ENCODE measurements at places on chromosomes 5 and 9.

- no peak for ATAC-seq
These were observed 49.9 kb downstream of the P4HA2 start for GRCh38 chr5:132177691-132178149.

DNA sequence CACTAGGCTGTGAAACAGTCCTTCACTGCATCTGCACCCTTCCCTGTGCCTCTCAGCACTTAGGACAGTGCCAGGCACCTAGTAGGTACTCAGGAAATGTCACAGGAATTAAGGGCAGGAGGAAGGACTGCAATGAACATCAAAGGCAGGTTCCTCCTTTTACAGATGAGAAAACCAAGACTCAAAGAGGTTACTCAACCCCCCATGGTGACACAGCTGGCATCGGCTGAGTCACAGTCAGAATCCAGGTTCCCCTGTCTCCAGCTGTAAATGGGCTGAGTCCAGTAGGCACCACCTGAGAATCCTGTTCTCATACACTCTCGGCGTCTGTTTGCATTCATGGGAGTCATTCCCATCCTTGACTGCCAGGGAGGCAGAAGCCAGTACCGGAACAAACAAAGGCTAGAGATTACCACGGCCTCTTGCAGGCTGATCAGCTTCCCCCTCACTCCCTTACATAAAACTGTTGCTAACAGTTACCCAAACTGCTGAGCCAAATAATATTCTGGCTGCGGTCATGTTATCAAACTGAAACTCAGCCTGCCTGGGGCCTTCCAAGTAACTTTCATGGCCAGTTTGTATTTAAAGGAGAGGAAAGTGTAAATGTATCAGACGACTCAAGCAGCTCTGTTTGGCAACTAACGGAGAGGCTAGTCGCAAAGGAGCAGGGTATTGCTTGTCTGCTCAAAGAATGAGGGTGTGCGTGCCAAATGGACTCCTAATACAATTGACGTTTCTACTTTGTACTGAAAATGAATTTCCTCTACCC, 201.7 kb downstream of the PAPPA start:
- ATAC-seq, result peak; percentile 36

DNA sequence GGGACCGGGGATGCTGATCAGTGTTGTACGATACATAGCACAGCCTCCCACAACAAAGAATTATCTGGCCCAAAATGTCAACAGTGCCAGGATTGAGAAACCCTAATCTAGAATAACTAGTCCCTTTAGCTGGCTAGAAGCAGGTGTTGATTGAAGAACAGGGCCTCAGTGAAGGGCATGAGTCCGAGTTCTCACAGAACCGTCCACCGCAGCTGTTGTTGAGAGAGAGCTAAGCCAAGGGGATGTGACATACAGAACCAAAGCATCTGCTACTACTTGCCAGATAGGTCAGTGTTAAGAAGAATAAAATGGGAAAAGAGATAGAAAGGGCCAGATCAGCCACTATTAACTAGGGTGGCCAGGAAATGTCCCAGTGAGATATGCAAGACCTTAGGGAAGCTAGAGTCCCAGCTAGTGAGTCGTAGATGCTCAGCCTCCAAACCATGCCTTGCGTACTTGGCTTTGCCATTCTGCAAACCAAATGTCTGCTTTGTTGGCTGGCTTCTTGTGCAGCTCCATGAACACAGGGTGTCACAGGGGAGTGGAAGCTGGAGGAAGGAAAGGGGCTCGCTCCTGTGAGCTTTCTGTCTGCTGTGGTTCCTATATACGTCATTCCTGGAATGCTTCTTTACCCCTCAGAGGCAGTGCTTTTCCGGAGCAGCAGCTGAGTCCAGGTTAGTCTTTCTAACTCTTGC, 68.9 kb downstream of the FBXO38 start:
- no peak for ATAC-seq

DNA sequence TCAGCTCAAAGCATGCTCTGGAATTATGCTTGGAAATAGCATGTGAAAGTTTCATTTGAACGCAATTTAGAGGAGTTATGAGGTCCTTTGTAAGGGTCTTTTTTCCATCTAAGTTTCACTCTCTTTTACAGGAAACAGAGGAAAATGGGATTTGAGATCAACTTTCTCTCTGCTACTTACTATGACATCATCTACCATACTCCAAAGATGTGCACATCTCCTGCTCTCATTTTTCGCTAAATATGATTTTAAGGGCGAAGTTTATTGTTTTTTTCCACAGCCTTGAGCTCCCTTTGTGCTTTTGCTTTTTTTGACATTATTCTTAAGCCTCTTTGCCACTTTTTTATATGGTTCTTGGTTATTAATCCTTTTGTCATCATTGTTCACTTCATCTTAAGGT, 125.6 kb downstream of the NNT start:
- no peak for ATAC-seq

GRCh38 chr9:85522459-85523092, 219.2 kb downstream of the AGTPBP1 start:
- peak; percentile 62 for ATAC-seq

GRCh38 chr5:66689522-66690220, 93.5 kb downstream of the MAST4 start:
- ATAC-seq, result no peak

GRCh38 chr9:108830272-108830671, 25.5 kb downstream of the ACTL7B start:
- no peak for ATAC-seq

GRCh38 chr9:111700776-111701175, 39.4 kb downstream of the GNG10 start:
- ATAC-seq, result no peak

DNA sequence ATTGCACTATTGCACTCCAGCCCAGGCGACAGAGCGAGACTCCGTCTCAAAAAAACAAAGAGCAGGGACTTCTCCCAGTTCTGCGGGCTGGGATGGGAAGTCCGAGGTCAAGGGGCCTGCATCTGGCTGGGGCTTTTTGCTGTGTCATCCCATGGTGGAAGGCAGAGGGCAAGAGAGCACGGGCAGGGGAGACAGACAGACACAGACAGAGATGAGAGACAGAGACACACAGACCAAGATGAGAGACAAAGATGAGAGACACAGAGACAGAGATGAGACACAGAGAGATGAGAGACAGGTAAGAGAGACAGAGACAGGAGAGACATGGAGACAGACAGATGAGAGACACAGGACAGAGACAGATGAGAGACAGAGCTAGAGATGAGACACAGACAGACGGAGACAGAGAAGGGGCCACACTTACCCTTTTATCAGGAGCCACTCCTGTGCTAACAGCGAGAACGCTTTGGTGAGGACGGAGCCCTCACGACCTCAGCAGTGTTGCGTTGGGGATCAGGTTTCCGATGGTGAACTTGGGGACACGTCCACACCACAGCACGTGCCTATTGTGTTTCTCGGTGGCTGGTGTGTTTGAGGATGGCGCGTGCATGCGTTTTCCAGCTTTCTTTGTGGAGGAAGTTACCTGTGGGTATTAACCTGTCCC, 8.9 kb upstream of the TOR4A start:
- ATAC-seq, result no peak

DNA sequence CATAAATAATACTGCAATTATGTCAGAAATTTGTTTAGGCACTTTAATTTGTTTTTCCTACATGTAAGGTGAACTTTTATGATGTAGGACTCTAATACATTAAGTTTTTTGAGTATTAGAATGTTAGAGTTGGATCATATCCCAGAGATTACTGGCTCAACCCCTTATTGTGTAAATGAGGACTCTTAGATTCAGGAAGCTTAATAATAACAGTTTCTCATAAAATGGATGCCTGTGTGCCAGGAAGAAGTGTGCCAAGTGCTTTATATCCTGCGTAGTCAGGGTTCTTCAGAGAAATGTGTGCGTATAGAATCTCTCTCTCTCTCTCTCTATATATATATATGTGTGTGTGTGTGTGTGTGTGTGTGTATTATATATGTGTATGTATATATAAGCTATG, 388.5 kb downstream of the CAAP1 start:
- ATAC-seq, result no peak

DNA sequence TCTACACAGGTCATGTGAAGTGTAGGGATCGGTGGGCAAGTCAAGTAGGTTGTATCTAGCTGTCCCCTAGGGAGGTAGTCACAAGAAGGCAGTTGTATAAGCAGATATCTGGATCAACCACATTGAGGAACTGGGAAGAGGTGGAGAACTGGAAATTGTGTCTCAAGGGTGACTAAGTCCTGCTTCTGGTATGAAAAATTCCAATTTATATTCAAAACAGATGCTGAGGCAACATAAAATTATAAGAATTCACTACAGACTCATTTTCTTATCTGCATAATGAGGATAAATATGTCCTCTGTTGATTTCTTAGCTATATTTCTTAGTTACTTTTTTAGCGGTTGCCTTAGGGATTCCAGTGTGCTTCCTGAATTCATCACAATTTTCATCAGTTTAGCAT, 46.8 kb downstream of the GALNT12 start:
- no peak for ATAC-seq

DNA sequence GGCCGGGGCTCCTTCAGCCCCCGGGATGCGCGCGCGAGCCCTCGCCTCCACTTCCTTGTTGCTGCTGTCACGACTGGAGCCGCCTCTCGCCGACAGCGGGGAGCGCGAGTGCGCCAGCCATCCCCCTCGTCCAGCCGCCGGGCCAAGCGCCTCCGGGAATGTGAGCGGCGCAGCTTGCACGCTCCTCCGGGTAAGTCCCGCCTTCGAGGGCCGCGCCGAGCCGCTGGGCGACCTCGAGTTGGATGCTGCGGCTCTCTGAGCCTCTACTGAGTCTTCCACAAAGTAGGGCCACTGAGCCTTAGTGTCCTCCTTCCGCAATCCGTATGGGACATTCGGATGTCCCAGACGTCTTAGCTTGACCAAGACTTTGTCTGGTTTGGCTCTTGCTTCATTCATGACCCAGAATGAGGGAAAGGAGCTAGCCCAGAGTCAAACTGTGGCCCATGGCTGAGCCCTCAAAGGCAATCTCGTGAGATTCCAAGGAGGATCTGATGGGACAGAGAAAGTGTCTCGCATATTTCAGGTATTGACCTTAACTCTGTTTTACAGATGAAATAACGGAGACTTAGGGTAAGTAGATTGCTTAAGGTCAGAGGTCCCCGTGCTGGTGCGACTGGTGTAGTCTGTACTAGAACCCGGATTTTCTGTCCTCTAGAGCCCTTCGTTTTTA, 586 bp downstream of the HMGXB3 start:
- peak; percentile 46 for ATAC-seq

DNA sequence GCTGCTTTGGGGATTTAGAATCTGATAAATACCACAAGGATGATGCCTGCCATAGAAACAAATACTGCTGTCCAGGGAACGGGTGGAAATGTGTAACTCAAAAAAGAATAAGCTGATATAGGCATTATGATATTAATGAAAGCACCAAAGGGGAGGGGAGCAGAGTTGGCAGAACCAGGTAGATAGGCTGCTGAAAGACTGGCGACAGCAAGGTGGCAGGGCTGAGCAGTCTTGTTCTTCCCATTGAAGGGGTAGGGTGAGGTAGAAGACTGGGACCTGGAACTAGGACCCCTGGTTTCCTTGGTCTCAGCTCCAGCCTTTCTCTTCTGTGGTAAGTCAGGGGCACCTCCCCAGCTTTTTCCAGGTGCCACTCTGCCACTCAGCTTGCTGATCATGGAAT, 31.4 kb upstream of the TMOD1 start:
- ATAC-seq, result no peak

- no peak for ATAC-seq
These were observed 53.9 kb downstream of the CSNK1A1 start for GRCh38 chr5:149497357-149497756.

DNA sequence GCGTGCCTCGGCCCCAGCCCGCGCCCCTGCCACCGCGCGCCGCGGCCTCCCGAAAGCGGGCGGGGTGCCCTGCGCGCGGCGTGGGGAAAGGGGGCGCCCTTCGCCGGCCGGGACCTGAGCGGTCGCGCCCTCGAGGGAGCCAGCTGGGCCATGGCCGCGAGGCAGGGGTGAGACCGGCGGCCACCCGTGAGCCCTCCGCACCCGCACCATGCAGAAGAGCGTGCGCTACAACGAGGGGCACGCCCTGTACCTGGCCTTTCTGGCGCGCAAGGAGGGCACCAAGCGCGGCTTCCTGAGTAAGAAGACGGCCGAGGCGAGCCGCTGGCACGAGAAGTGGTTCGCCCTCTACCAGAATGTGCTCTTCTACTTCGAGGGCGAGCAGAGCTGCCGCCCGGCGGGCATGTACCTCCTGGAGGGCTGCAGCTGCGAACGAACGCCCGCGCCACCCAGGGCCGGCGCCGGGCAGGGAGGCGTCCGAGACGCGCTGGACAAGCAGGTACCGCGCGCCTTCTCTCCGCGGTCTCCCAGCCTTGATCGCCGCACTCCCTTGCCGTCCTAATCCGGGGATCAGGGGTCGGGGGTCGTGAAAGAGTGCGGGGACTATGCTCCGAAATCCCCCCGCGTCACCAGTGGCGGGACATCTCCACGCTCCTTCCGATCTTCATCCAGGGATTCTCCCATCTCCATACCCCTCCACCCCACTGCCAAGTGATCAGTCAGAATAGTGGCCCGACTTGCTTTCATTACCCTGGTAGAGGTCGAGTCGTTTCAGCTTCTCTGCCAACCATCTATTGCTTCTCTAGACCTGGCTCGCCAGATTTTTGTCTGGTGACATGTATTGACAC, 590 bp downstream of the RASGRF2 start:
- peak; percentile 65 for ATAC-seq

DNA sequence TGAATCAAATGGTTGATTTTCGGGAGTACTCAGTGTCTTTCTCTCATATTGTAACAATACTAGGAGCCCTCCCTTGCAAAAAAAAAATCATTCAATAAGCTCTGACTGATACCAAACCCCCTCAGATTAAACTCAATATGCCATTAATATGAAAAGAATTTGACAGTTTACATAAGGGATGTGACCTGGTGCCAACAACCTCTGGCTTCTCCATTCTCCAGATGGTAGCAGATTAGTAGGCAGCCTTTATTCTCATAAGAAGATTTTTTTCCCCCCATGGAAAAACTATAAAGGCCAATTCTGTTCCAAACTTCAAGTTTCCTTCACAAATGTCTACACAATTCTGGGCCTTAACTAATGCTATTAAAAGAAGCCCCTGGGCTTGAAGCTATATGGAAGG, 96.5 kb downstream of the EFNA5 start:
- no peak for ATAC-seq

GRCh38 chr9:128249908-128250838, 25.6 kb downstream of the GOLGA2 start:
- ATAC-seq, result peak; percentile 71

- no peak for ATAC-seq
These were observed 228.7 kb downstream of the ADAMTS6 start for GRCh38 chr5:65252977-65253376.
